SK-N-DZ (cell line): ENCODE measurements at places on chromosomes 12 and 14.

- peak; percentile 29 for DNase-seq
Observed at GRCh38 chr14:106605548-106606448, 1079.4 kb downstream of the TMEM121 start.

DNA sequence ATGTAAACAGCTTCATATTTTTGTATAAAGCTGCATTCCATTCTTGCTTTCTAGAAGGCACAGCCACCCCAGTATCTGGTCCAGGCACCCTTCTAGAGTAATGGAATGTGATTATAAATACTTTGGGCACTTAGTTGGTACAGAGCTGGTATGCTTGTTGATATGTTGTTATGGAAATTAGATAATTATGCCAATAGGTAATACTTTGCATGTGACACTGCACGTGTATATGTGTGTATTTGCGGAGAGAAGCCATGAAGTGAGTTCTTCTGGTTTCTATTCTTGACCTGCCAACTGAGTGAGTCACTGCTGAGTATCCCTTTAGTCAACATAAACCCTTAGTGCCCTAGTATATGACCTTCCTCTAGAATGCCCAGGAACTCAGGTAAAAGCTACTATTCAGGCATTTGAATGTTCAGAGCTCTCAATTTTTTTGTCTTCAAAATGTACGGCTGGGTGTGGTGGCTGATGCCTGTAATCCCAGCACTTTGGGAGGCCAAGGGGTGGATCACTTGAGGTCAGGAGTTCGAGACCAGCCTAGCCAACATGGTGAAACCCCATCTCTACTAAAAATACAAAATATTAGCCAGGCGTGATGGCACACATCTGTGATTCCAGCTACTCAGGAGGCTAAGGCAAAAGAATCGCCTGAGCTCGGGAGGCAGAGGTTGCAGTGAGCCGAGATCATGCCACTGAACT lies 6.2 kb upstream of the TCP11L2 start:
- DNase-seq, result no peak

- no peak for DNase-seq
Observed at GRCh38 chr12:95608252-95609033, 57.2 kb upstream of the USP44 start.

GRCh38 chr12:124692443-124692842 lies 125.0 kb upstream of the NCOR2 start:
- no peak for DNase-seq

DNA sequence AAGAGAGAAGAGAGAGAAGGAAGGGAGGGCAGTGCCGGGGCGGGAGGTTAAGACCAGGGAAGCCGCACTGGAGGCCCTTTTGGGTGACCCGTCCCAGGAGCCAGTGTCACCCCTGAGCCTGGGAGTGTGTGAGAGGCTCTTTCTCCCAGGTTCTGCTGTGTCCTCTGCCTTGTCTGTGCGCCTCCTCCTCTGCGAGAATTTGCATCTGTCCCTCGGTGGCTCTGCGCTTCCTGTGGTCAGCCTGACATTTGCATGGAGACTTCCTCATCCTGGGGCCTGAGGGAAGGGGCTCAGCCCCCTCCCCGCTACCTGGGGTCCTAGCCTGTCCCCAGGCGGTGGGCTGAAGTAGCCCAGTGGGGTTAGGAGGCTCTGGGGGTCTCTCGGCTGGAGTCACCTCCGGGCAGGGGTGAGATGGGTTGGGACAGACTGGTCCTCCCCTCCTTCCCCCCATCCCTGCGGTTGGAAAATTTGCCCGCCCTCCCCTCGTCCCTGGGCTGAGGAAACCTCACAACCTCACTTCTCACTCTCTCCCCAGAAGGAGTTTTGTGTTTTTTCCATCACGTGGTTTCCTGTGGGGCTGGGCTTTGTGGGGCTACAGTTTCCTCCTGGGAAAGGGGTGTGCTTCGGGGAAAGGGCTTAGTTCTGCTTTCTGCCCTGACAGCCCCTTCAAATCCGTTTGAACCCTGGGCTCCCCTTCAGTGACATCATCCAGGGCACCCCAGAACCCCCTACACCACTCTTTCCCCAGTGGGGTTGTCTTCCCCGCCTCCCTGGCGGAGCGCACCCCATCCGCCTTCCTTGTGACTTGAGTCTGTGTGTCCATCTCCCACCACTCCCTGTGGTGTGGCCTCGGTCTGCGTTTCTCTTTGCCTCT lies 2.5 kb downstream of the PTPN6 start:
- DNase-seq, result no peak

DNA sequence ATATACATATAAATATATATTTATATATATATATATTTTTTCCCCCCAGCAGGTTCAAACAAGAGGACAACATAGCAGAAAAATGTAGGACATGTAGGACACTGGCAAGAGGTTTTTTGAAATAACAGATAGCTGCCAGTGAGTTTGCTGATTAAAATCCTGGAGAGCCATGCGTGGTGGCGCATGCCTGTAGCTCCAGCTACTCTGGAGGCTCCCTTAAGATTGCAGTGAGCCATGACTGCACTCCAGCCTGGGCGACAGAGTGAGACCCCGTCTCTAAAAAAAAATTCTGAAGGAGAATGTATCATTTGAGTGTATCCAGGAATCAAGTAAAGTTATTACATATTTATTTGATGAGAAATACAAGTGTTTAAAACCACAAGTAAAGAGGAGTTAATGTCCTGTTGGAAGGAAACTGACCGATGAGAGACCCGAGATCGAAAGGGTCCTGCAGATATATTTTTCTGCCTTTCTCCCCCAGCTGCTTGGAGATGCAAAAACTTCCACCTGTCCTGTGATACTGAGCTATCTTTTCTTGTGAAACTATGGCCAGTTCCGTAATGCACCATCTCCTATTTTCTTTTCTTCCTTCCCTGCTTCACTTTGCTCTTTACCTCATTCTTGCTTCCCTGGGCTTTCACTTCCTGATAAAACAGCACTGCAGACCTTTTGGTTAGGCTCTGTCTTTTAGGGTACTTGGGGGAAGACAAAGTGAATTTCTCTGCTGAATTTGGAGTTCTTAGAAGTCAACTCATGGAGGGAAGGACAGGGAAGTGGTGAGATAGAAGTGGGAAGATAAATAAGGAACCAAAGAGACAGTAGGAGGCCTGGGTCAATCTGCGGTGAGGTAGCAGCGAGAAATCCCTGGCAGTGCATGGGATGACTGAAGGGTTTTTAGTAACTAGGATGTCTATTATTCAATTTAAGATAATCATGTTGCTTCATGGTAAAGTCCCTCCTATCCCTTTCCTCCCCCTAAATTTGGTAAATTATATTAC lies 41.2 kb upstream of the SLC2A13 start:
- DNase-seq, result peak; percentile 64
